Stimulated activated CD4-positive, alpha-beta T cell treated with anti-CD3 and anti-CD28 coated beads, Interleukin-4, amount 100 ng/mL, for 1 hour (primary cell): ENCODE measurements at places on chromosomes 5 and 9.

DNA sequence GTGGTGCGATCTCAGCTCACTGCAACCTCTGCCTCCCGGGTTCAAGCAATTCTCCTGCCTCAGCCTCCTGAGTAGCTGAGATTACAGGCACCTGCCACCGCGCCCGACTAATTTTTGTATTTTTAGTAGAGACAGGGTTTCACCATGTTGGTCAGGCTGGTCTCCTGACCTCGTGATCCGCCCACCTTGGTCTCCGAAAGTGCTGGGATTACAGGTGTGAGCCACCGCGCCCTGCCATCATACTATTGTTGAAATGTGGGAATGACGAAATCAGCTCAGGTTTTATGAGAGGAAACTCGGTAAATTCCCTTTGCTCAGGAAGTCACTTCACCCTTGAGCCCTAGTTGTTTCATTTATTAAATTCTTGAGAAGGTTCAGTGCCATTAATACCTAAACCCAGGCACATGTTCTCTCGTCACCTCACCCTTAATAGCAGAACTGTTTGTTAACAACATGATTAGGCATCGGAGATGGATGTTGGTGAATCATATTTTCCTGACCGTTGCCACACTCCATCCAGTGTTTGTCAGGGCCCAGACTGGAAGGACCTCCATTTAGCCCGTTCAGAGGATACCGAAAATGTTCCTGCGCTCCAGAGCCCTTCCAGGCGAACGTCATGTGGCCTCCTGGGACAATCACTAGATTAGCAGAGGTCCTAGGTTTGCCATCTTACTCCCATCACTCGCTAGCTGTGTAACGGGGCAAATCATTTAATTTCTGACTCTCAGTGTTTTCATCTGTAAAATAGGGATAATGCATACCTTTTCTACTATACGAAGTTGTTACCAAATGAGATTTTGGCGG is 20.0 kb upstream of the CREBRF start:
- DNase-seq, result peak; percentile 22

DNA sequence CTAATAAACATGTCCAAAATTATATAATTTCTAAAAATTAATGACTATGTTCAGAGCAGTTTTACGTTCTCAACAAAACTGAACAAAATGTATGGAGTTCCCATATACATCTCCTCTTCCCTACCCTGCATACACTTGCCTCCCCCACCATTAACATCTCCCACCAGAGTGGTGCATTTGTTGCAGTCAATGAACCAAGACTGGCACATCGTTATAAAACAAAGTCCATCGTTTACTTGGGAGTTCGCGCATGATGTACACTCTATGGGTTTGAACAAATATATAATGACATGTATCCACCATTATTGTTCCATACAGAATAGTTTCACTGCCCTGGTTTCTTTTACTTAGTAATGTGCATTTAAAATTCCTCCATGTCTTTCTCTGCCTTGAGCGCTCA is 130.1 kb downstream of the APBA1 start:
- DNase-seq, result no peak

DNA sequence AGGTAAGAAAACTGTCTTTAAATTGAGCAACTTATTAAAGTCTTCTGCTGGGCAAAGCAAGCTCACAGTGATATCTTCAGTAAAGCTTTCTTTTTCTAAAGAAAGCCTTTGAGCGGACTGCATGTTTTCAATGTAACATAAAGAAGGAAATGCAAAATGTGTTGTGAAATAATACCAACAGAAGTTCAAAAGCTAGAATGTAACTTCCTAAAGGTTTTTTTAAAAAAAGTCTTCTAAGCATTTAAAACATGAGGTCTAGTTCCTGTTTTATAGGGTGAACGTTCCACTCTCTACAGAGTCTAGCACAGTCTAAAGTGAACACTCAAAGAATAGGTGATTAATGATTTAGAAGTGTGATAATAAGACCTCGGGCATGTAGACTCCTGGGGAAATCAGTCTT is 62.9 kb downstream of the DENND1A start:
- no peak for DNase-seq

GRCh38 chr5:135952683-135953082 is 2.1 kb downstream of the LECT2 start:
- DNase-seq, result no peak

GRCh38 chr9:108534741-108535140 is 321.0 kb downstream of the ACTL7B start:
- DNase-seq, result no peak

DNA sequence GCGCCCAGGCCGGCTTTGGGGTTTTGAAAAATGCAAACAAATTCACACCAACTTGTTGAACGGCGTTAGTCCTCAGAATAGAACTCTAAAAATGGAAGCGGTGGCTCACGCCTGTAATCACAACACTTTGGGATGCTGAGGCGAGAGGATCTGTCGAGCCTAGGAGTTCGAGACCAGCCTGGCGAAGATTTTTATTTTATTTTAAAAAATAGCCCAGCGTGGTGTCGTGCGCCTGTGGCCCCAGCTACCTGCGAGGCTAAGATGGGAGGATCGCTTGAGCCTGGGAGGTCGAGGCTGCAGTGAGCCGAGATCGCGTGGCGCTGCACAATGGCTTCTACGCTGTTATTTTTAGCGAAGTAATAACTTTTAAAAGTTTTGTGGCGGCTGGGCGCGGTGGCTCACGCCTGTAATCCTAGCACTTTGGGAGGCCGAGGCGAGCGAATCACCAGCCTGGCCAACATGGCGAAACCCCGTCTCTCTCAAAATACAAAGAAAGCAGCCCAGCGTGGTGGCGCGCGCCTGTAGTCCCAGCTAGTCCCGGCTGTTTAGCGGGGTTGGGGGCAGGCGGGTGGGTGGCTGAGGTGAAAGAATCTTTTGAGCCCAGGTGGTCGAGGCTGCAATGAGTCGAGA is 694 bp upstream of the PLIN2 start:
- DNase-seq, result peak; percentile 16

DNA sequence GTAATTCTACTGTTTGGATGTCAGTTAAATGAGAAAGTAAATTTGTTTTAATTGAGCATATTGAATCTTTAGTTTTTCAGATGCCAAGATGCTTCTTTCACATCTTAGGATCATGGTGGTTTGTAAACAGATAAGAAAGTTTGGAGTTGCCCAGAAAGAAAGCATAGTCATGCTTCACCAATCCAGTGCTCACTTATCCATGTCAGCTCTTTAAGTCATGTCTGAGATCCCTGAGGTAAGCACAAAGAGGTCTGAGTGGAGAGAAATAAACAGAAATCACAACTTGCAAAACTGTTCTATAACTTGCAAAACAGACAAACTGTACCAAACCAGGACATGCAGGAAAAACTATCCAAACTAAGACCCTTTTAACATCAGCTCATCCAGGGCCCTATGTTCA is 87.7 kb downstream of the OSTF1 start:
- DNase-seq, result no peak

DNA sequence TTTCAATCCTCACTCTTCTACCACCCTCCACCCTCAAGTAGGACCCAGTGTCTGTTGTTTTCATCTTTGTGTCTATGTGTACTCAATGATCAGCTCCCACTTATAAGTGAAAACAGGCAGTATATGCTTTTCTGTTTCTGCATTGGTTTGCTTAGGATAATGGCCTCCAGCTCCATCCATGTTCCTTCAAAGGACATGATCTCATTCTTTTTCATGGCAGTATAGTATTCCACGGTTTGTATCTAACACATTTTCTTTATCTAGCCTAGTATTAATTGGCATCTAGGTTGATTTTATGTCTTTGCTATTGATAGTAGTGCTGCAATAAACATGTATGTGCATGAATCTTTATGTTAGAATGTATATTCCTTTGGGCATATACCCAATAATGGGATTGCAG is 259.8 kb upstream of the KIF2A start:
- DNase-seq, result no peak

- DNase-seq, result no peak
Measured at GRCh38 chr5:116971131-116971530, 396.5 kb upstream of the SEMA6A start.

DNA sequence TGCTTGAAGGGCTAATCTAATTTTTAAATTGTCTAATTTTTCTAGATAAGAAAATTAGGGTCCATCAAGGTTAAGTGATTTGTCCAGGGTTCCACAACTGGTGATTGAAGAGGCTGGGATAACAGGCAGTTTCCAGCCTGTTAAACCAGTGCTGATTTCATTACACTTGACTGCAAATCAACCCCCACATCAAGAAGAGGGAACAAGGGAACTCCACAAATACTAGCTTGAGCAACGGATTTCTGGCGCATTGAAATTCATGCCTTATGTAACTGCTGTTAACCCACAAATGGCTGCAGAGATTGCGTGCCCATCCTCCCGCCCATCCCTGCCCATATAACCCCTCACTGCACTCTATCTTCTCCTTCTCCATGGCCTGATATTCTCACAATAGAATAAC is 10.0 kb downstream of the PLPPR1 start:
- no peak for DNase-seq

- DNase-seq, result no peak
Measured at GRCh38 chr5:138000102-138000723, 32.7 kb downstream of the FAM13B start.

DNA sequence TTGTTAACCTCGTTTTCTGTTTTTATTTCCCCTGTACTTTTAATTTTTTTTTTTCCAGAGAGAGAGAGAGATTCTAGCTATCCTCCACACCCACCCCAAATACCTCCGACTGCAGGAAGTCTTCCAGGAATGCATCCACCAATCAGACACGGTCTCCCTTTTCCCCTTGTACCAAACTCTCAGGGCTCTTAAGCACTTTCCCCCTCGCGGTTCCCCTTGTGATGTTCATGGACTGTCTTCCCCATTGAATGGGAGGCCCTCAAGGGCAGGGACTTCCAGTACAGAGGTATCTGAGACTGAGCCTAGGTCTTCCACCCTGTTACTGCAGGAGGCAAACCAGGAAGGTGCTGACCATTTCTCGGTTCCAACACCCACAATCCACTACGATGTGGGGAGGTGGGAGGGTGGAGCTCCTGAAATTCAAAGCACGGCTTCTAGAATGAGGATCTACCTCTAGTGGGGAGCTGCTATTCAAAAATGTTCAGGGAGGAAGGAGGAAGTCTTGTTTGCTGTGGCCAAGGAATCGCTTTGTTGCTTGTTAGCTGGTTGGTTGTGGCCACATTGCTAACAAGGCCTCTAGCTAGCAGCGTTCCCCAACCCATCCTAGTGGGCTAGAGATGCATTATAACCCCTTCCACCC is 37.5 kb upstream of the PTGS1 start:
- no peak for DNase-seq

- no peak for DNase-seq
Measured at GRCh38 chr9:12464910-12465512, 228.2 kb upstream of the TYRP1 start.

- no peak for DNase-seq
Measured at GRCh38 chr5:53856506-53856905, 296.1 kb downstream of the NDUFS4 start.

DNA sequence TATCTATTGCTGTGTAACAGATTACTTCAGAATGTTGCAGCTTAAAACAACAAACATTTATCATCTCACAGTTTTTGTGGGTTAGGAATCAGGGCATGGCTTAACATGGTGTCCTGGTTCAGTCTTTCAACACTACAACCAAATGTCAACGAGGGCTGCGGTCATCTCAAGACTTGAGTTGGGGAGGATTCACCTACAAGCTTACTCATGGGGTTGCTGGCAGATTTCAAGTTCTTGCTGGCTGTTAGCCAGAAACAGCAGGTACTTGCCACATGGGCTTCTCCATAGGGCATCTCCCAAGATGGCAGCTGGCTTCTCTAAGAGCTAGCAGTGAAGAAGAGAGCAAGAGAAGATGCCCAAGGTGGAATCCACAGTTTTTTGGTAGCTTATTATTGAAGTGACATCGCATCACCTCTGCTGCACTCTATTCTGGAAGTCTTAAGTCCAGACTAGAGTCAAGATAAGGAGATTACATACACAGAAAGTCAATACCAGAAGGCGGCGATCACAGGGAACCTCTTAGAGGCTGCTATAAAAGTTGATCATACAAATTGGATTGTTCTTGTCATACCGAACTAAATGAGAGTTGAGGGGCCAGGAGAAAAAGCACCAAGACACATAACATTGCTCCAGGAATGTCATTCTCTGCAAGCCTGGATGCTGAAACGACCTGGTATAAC is 42.2 kb downstream of the C9orf153 start:
- DNase-seq, result no peak

DNA sequence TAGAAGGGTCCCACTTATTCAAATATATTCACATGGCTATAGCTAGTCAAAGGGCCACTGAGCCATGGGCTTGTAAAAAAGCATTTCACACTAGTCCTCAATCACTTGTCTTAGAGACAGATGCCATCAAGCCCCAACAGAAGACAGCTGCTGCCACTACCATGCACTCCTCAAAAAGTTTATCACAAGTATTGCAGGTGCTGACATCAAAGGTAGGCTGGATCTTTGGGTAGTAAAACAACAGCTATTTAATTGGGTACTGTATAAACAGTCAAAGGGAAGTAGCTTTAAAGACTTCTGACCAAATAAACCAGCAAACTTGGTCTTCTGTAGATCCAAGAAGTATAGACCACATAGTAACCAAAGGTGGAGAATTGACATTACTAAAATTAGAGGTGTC is 59.2 kb upstream of the FER start:
- DNase-seq, result no peak

DNA sequence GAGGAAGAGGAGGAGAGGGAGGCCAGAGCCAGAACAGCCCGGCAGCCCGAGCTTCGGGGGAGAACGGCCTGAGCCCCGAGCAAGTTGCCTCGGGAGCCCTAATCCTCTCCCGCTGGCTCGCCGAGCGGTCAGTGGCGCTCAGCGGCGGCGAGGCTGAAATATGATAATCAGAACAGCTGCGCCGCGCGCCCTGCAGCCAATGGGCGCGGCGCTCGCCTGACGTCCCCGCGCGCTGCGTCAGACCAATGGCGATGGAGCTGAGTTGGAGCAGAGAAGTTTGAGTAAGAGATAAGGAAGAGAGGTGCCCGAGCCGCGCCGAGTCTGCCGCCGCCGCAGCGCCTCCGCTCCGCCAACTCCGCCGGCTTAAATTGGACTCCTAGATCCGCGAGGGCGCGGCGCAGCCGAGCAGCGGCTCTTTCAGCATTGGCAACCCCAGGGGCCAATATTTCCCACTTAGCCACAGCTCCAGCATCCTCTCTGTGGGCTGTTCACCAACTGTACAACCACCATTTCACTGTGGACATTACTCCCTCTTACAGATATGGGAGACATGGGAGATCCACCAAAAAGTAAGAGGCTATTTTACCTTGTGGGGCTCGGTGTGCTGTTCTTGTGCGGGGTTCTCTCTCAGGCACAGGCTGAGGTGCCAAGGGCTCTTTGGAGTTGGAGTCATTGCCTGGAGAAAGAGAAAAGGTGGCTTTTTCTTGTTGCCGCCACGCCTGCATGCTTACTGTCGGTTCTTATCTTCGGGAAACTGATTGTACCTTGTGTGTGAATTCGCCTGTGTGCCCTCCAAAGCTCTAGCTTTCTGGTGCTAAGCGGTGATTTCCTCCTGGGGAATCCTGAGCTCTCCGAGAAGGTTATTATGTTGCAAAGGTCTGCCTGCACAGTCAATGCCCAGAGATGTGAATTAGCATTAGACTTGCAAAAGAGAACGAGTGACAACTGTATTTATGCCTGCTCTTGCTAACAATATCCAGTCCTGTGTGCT is at the start of gene ISL1:
Gene ISL1, plus strand, starts transcription at position 318 of the 991 bp plus-strand sequence. Its CDS starts 224 bp downstream, at position 542.
- no peak for DNase-seq

DNA sequence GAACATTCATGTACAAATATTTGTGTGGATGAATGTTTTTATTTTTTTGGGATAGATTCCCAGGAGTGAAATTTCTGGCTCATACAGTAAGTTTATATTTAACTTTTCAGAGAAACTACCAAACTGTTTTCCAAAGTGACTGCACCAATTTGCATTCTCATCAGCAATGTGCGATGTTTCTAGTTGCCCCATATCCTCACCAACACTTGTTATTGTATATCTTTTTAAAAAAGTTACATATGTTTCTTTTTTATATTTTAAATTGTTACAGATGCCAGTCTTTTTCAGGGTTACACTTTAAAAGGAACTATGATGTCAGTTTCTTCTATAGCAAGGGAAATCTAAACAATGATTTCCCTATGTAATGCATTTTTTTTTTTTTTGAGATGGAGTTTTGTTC is 49.1 kb upstream of the SEMA4D start:
- DNase-seq, result no peak
